Hepatocyte (in vitro differentiated cells): ENCODE measurements at places on chromosomes 3 and 15. TPM values are rescaled to one million over a fixed set of nuclear protein-coding genes. Genes with fewer than 3 reads are reported as not detected.

- H3K36me3 ChIP-seq = no peaks in the 10 kb centered on the region
- peak within 1 kb of the TSS; percentile 84 for H3K27ac ChIP-seq
- peak within 1 kb of the TSS; percentile 81 for H3K4me3 ChIP-seq
These were observed at the start of gene MYZAP for GRCh38 chr15:57591822-57592367. MYZAP (plus strand) TSS chr15:57591904; CDS start chr15:57592035, 131 bp downstream.

DNA sequence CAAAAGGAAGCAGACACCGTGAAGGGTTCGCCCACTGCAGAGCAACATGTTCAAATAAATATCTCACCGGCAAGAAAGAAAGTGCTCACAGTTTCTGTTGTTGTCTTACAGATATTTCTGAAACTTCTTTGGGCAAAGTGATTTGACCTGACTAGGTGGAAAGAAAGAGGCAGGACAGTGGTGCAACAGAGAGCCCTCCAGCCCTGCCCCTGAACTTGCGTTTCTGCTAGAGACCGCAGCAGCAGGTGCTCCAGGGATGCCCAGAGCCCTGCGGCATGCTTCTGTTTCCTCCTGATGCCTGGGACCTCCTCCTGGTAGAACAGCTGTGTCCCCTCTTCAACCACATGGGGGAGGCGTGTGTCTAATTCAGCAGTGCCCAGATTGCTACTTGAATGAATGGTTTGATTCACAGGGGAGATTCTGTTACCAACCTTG, 123.4 kb downstream of the ATP10A start:
- H3K36me3 ChIP-seq = no peaks in the 10 kb centered on the region
- no peak overlapping the region for H3K4me3 ChIP-seq
- no peaks in the 10 kb centered on the region for H3K4me1 ChIP-seq
- DNase-seq = peak; percentile 36

DNA sequence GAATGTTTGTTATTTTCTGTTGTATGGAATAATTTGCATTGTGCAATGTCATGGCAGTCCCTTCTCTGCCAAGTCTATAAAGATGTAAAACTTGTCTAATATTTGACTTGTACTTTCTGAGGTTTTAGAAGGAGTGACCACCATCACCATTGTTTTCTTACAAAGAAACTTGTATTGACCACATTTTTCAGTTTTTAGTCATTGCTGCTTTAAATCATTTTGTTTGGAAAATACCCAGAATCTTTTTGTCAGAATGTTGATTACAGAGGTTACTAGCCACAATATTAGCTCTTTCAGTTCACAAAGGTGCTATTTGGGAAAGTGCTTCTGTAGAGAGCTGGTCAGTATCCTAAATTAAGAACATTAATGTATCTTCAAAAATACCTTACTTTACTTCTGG, 532.4 kb upstream of the GBE1 start:
- no peaks in the 10 kb centered on the region for H3K36me3 ChIP-seq
- no peaks in the 10 kb centered on the region for H3K4me1 ChIP-seq
- H3K4me3 ChIP-seq = no peak overlapping the region
- no peaks in the 10 kb centered on the region for H3K27me3 ChIP-seq

DNA sequence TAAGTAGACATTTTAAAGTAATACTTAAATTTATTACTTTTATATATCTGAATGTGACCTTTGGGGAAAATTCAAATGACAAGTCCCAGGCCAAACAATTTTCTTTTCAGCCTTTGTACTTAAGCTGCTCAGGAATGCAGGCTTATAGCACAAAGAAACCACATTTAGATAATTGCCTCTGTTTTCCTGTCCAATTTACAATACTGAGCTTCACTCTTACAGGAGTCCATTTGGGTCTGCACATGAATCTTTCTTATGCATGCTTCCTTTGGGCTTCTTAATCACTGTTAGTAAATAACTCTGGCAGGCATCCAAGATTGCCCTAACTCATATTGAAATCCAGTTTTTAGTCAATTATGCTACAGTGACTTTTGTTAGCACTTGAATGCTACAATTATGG, 459.4 kb upstream of the TGFBR2 start:
- H3K27me3 ChIP-seq = no peaks in the 10 kb centered on the region
- no peaks in the 10 kb centered on the region for H3K36me3 ChIP-seq
- H3K27ac ChIP-seq = no peak overlapping the region
- H3K4me1 ChIP-seq = no peaks in the 10 kb centered on the region
- peak; percentile 15 for DNase-seq

- no peaks in the 10 kb centered on the region for H3K36me3 ChIP-seq
- DNase-seq = no peak
- peaks cover 31% of the 10 kb centered on the region for H3K27me3 ChIP-seq
These were observed 154.7 kb upstream of the GOLIM4 start for GRCh38 chr3:168250415-168250861.

DNA sequence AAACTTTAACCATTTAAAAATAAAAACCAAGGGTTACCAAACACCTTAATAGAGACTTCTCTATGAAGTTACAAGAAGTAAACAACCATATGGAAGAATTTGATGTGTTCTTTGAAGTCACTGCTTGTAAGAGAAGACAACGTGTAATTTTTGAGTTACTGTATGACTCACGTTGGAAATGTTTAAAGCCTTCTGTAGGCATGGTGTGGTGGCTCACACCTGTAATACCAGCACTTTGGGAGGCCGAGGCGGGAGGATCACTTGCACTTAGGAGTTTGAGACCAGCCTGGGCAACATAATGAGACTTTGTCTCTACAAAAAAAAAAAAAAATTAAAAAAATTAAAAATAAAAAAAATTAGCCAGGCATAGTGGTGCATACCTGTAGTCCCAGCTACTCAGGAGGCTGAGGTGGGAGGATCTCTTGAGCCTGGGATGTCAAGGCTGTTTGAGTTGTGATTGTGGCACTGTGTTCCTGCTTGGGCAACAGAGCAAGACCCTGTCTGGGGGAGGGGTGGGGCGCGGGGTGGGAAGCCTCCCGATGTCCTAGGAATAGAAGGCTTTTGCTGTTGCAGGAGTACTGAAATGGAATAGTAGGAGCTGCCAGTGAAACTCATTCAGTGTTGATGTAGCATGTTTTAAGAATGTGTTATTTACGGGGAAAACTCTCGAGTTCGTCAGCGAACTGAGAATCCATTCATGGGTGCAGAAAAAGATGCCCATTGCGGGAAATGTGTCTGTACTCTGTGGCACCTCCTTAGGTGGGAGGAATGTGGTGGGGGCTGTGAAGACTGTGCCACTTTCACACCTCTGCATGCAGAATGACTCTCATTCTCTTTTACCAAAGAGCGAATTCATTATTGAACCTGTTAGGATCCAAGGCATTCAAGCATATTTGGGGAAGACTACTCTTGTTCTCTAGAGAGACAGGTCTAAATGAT, 134.2 kb downstream of the FNDC3B start:
- H3K27ac ChIP-seq = peak overlapping the region; percentile 22
- no peaks in the 10 kb centered on the region for H3K27me3 ChIP-seq
- no peak for DNase-seq
- no peaks in the 10 kb centered on the region for H3K36me3 ChIP-seq
- peaks cover 28% of the 10 kb centered on the region for H3K4me1 ChIP-seq

DNA sequence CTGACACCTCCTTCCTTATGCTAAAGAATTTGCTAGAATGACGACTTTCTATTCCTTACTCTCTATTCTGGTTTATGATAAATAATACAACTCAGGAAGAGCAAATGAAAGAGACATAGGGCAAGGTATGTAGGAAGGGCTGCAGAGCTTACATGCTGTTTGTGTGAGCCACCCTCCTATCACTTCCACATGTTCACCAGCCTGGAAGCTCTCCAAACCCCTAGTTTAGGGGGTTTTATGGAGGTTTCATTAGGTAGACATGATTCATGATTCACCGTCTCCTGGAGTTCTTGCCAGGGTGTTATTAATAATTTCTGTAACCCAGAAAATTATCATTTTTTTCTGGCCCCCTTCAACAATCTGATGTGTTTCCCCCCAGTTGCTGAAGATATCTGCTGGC, 172.1 kb upstream of the COL8A1 start:
- H3K4me3 ChIP-seq = no peak overlapping the region
- no peak overlapping the region for H3K27ac ChIP-seq
- no peak for DNase-seq
- no peaks in the 10 kb centered on the region for H3K27me3 ChIP-seq
- no peaks in the 10 kb centered on the region for H3K4me1 ChIP-seq

The NANOGP8 gene
- 0.59 TPM in 1 of 2 replicates, not detected in the other for polyA plus RNA-seq

The TMEM266 gene
- 0.39 and 0.77 TPM in 2 replicates for polyA plus RNA-seq

The UROC1 gene
- polyA plus RNA-seq = 1.5 and 2.3 TPM in 2 replicates

The TERC gene
- polyA plus RNA-seq = 0.49 and 2.0 TPM in 2 replicates

The COL6A5 gene
- 0.11 TPM in 2 replicates for polyA plus RNA-seq

The MESP1 gene
- polyA plus RNA-seq = 1.0 and 2.7 TPM in 2 replicates
